ENCODE measurements at places on chromosomes 11 and 22. TPM values are rescaled to one million over a fixed set of nuclear protein-coding genes. Genes with fewer than 3 reads are reported as not detected.

Gene PRG2
- 0.21 TPM for total RNA-seq

Gene CDC42EP1
- total RNA-seq = 0.42 TPM

Gene MPST
- total RNA-seq = 20.7 TPM

Gene CREB3L1
- 0.10 TPM for total RNA-seq

Gene TMEM191C
- total RNA-seq = 2.1 TPM

Gene CCDC87
- total RNA-seq = 0.21 TPM

Gene C11orf87
- not detected for total RNA-seq

Gene CEND1
- total RNA-seq = not detected

Gene NECTIN1
- total RNA-seq = 2.0 TPM

Gene OOSP1
- not detected for total RNA-seq

Gene TUB
- total RNA-seq = under 0.01 TPM

Gene LRRC4C
- total RNA-seq = not detected

Gene OR52A5
- total RNA-seq = not detected

Gene PTPRJ
- 57.7 TPM for total RNA-seq

Gene SAA1
- not detected for total RNA-seq

Gene C11orf52
- not detected for total RNA-seq

Gene PATE2
- not detected for total RNA-seq

Gene NAGA
- 42.8 TPM for total RNA-seq

Gene TMEM134
- 18.4 TPM for total RNA-seq

Gene CFAP300
- total RNA-seq = not detected

Gene MMP7
- 0.31 TPM for total RNA-seq

Gene DMC1
- total RNA-seq = 1.4 TPM

Data from mononuclear cell (primary cell).